ENCODE measurements at places on chromosomes 2 and 18. TPM values are rescaled to one million over a fixed set of nuclear protein-coding genes. Genes with fewer than 3 reads are reported as not detected.
A peak's percentile ranks its signal among the peaks of the same experiment; 100 is the strongest.

- H3K4me3 ChIP-seq: peak overlapping the region; percentile 54
- no peaks in the 10 kb centered on the region for H3K27me3 ChIP-seq
- no peaks in the 10 kb centered on the region for H3K4me1 ChIP-seq
Observed at GRCh38 chr2:32061973-32062861, 1.1 kb upstream of the SPAST start.

The DES gene
- total RNA-seq: 1.5 TPM

DNA sequence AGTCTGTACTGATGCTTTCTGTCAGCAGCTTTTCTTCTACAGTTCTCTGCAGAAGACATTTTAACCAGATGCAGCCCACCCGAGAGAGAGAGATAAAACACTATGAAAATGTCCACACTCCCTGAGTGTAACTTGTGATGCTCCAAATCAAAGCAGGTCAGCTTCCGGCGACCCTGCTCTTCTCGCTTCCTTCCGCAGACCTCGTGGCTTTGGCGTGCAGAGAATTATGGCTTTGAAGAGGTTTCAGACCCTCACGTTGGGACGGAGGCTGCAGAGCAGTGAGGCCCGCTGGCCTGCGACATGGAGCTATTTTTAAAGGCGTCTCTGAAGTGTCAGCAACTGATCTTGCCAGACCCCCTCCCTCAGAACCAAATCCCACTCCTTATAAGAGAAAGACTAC lies 41.8 kb downstream of the TMEM163 start:
- H3K4me1 ChIP-seq: 0 out of 2 replicates have a peak, but pooled peaks cover 2% of the 10 kb centered on the region
- H3K27ac ChIP-seq: no peak overlapping the region
- H3K36me3 ChIP-seq: no peaks in the 10 kb centered on the region
- H3K4me3 ChIP-seq: no peak overlapping the region
- no peak for DNase-seq

GRCh38 chr2:232528746-232529460 lies 2.9 kb downstream of the CHRND start:
- no peaks in the 10 kb centered on the region for H3K36me3 ChIP-seq
- no peaks in the 10 kb centered on the region for H3K4me1 ChIP-seq
- peaks cover 8% of the 10 kb centered on the region for H3K27me3 ChIP-seq
- H3K4me3 ChIP-seq: no peak overlapping the region

DNA sequence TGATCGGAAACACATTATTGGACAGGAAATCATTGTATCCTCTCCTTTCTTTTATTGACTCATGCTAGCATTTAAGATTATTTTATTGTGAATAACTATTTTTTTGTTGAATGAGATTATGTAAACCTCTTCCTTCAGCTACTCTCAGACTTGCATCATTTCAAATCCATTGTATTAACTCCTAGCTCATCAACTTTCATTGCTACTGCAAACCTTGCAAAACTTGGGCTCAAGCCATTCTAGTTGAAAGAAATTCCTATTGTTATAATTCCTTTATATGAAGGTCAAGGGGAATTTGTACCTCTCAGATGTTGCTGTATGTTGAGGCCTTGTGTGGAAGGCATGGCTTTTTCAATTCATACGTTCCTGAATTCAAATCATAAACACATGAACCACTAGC lies 1764.6 kb downstream of the SUCLG1 start:
- H3K27ac ChIP-seq: no peak overlapping the region
- H3K4me3 ChIP-seq: no peak overlapping the region
- H3K27me3 ChIP-seq: no peaks in the 10 kb centered on the region
- H3K36me3 ChIP-seq: no peaks in the 10 kb centered on the region
- no peaks in the 10 kb centered on the region for H3K4me1 ChIP-seq

DNA sequence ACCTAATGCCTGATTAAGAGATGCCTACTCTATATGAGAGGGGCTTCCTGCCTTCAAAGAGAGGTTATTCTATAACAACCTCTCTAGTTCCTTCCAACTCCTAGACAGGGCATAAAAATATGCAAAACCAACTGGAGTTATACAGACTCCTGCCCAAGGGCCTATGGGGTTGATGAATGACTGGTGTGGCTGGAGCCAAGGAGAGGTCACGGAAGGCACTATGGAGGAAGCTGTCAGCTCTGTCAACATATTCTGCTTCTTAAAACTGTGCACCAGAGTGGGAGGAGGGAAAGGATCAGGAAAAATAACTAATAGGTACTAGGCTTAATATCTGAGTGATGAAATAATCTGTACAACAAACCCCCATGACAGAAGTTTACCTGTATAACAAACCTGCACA lies 120.9 kb upstream of the CDC42EP3 start:
- no peak for DNase-seq
- H3K27ac ChIP-seq: no peak overlapping the region
- no peaks in the 10 kb centered on the region for H3K36me3 ChIP-seq
- H3K27me3 ChIP-seq: peaks cover 1% of the 10 kb centered on the region

DNA sequence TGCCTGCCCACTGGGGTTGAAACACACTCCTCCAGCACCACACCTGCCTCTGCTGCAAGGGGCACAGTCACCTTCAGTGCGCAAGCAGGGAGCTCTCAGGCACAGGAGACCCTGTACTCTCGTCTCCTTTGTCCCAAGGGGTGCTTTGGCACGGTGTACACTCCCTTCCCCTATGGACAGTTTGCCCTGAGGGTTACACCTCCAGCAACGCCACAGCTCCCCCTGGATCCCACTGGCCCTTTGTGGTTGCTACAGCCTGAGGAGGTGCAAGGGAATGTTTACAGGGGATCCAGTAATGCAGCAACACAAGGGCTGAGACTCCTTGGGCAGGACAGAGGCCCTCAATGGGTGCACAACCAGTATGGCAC lies 45.2 kb upstream of the FAM117B start:
- H3K36me3 ChIP-seq: no peaks in the 10 kb centered on the region
- no peak overlapping the region for H3K27ac ChIP-seq
- H3K4me1 ChIP-seq: peaks cover 4% of the 10 kb centered on the region
- no peak for DNase-seq
- no peak overlapping the region for H3K4me3 ChIP-seq

The ME2 gene
- total RNA-seq: 66.9 TPM

The TBR1 gene
- total RNA-seq: not detected

The BOLA3 gene
- total RNA-seq: 67.3 TPM

- no peaks in the 10 kb centered on the region for H3K4me1 ChIP-seq
- H3K27ac ChIP-seq: no peak overlapping the region
- H3K4me3 ChIP-seq: no peak overlapping the region
- H3K36me3 ChIP-seq: no peaks in the 10 kb centered on the region
Observed at GRCh38 chr2:30688956-30689401, 118.3 kb downstream of the CAPN13 start.

DNA sequence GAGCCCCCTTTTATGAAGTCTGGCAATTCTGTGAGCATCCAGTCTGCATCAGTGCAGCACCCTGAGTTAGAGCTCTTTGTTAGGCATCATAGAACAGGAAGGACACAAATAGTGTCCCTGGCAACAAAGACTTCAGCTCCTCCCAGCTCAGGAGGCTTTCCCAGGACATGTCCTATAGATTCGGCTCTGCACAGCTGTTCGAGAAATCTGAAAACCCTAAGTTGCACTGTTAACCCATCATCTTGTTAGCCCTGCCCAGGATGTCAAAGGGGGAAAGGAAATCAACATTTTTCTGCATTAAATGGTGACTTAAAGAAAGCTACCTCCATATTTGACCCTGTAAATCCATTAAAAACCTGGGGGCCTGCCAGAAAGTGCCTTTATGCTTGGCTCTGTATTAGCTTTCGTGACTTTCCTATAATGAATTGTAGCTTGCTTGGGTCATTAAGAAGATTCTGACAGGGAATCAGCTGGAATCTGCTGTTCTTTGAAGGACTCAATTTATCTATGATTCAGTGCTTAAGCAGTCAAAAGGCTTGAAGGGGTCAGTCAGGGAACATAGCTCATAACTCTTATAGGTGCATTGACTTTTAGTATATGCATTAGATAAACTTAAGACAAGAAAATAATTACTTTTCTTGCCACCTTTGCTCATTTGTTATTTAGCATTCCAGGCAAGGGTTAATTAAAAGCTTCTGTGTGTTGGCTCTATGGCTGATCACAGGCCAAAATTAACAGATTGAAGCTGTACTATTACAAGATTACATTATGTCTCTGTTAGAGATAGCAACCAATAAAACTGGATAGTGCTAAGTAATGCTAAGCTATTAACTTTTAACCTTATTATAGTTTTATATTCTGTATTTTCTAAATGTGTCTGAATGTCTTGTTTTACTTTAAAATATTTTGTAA lies 20.6 kb downstream of the ERMN start:
- no peak overlapping the region for H3K27ac ChIP-seq
- no peaks in the 10 kb centered on the region for H3K27me3 ChIP-seq
- no peak for DNase-seq
- no peaks in the 10 kb centered on the region for H3K36me3 ChIP-seq
- no peaks in the 10 kb centered on the region for H3K4me1 ChIP-seq
- no peak overlapping the region for H3K4me3 ChIP-seq

The MAP3K19 gene
- not detected for total RNA-seq

DNA sequence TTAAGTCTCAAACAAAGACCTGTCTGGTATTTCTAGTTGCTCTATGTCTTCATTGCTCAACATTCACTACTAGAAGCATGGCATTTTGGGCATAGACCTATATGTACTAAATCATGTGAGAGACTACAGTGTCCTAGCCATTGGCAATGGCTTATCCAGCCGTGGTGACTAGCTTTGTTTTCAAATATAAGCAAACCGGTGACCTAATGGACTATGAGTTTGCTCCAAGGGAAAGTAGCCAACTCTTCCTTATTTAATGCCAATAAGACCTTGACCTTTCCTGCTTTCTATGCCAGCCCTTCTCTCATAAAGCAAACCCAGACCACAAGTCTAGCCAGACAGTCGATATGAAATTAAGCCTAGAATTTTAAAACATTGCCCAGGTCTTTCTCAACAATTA lies 113.7 kb upstream of the CREB1 start:
- DNase-seq: no peak
- no peak overlapping the region for H3K27ac ChIP-seq
- H3K27me3 ChIP-seq: no peaks in the 10 kb centered on the region
- no peaks in the 10 kb centered on the region for H3K4me1 ChIP-seq

The SPOPL gene
- 14.5 TPM for total RNA-seq

DNA sequence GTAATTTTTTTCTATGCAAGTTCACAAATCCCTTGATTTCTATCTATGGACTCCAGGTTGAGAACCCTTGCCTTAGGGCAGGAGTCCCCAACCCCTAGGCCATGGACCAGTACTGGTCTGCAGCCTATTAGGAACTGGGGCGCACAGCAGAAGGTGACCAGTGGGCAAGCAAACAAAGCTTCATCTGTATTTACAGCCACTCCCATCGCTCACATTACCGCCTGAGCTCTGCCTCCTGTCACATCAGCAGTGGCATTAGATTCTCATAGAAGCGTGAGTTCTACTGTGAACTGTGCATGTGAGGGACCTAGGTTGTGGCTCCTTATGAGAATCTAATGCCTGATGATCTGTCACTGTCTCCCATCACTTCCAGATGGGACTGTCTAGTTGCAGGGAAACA lies 70.2 kb upstream of the SMAD2 start:
- no peaks in the 10 kb centered on the region for H3K27me3 ChIP-seq
- H3K4me1 ChIP-seq: no peaks in the 10 kb centered on the region
- no peak overlapping the region for H3K4me3 ChIP-seq
- no peaks in the 10 kb centered on the region for H3K36me3 ChIP-seq
- DNase-seq: no peak

- no peak overlapping the region for H3K4me3 ChIP-seq
- no peak overlapping the region for H3K27ac ChIP-seq
- no peaks in the 10 kb centered on the region for H3K27me3 ChIP-seq
- no peaks in the 10 kb centered on the region for H3K4me1 ChIP-seq
- no peak for DNase-seq
Observed at GRCh38 chr2:17981936-17982335, 103.5 kb downstream of the KCNS3 start.

- no peak overlapping the region for H3K27ac ChIP-seq
- no peaks in the 10 kb centered on the region for H3K36me3 ChIP-seq
- H3K4me1 ChIP-seq: peaks cover 3% of the 10 kb centered on the region
- no peak for DNase-seq
- no peak overlapping the region for H3K4me3 ChIP-seq
- H3K27me3 ChIP-seq: no peaks in the 10 kb centered on the region
Observed at GRCh38 chr2:205296959-205297358, 385.3 kb upstream of the NRP2 start.

DNA sequence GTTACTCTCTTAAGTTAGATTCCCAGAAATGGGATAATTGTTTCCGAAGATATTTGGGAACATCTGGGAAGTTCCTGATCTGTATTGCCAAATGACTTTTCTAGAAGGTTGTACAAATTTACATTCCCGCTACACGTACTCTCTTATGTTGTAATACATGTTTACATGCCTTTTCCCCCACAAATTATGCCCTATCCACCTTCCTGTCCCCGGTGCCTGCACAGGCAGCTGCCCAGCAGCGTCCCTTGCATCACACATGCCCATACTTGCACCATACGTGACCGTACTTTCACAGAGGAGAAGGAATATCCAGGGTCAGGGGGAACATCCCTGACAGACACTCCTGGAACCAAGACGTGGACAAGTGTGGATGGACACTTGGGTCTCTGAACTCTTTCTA lies 24.2 kb upstream of the KLF11 start:
- no peaks in the 10 kb centered on the region for H3K4me1 ChIP-seq
- H3K27ac ChIP-seq: no peak overlapping the region
- H3K36me3 ChIP-seq: no peaks in the 10 kb centered on the region
- no peak for DNase-seq
- no peaks in the 10 kb centered on the region for H3K27me3 ChIP-seq

The METTL8 gene
- total RNA-seq: 79.7 TPM

DNA sequence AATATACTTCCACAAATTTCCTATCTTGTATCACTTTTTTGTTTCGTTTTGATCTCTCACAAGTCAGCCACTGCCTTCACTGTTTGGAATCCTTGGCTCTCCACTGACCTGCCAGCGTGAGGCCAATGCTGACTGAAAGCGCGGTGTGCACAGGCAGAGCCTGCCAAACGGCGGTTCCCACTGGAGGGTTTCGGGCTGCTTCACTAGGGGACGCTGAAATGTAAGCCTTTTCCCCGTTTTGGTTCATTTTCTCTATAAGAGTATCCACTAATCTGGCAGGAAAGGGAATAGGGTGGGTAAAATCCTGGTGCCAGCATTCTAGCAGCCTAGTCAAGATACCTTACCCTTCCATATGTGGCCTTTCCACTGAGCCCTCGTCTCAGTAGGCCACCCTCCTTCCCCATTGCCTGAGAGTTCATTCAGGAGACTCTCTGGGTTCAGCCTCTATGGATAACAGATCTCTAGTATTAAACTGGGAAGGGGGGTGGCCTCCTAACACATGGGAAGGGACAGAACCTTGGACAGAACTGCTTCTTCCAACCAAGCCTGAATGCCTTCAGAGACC lies 91.5 kb downstream of the DYM start:
- no peak overlapping the region for H3K27ac ChIP-seq
- H3K27me3 ChIP-seq: no peaks in the 10 kb centered on the region
- H3K4me1 ChIP-seq: no peaks in the 10 kb centered on the region
- H3K4me3 ChIP-seq: no peak overlapping the region

The SULT1C2 gene
- 1.9 TPM for total RNA-seq

The MTX2 gene
- 32.9 TPM for total RNA-seq

DNA sequence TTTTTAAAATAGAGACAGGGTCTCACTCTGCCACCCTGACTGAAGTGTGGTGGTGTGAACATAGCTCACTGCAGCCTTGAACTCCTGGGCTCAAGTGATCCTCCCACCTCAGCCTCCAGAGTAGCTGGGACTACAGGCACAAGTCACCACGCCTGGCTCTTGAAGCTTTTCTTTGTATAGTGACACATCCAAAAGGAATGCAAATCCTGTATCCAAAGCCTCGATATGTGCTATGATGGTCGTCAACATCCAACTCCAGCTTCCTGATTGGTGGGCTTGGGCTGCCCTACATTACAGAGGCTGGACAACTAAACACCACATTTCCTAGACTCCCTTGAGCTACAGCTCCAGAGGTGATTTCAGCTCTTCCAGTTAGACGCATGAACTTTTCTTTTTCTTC lies 101.7 kb upstream of the PGAP1 start:
- no peak for DNase-seq
- no peak overlapping the region for H3K4me3 ChIP-seq
- no peaks in the 10 kb centered on the region for H3K36me3 ChIP-seq
- no peaks in the 10 kb centered on the region for H3K4me1 ChIP-seq
- no peaks in the 10 kb centered on the region for H3K27me3 ChIP-seq
